Activated CD8-positive, alpha-beta T cell treated with anti-CD3 and anti-CD28 coated beads, Interleukin-2, amount 10 ng/mL, durations not matched to agents 7 days and 5 days (primary cell): ENCODE measurements at places on chromosomes 12 and 14. TPM values are rescaled to one million over a fixed set of nuclear protein-coding genes. Genes with fewer than 3 reads are reported as not detected.

DNA sequence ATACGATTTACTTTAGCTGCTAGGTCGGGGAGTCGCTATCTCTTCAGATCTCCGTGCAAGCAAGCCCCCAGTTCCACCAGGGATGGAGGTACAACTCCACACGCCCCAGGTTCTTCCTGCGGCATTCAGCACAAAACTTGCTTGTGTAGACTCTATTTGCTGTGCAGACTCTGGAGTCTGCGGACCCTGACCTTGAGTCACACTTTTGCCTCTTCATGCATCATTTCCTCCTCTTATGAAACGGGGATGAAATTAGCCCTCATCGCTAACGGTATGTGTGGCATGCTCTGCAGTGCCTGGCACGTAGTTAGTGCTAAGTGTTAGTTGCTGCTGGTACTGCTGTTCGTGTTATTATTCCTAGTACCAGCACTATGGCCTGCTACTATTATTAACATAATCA is 84.4 kb downstream of the TMEM132D start:
- H3K4me3 ChIP-seq, result no peak overlapping the region
- H3K36me3 ChIP-seq, result no peaks in the 10 kb centered on the region
- H3K27ac ChIP-seq, result no peak overlapping the region
- DNase-seq, result no peak
- H3K27me3 ChIP-seq, result no peaks in the 10 kb centered on the region

The RERG gene
- total RNA-seq, result not detected

The RNASE7 gene
- total RNA-seq, result not detected

DNA sequence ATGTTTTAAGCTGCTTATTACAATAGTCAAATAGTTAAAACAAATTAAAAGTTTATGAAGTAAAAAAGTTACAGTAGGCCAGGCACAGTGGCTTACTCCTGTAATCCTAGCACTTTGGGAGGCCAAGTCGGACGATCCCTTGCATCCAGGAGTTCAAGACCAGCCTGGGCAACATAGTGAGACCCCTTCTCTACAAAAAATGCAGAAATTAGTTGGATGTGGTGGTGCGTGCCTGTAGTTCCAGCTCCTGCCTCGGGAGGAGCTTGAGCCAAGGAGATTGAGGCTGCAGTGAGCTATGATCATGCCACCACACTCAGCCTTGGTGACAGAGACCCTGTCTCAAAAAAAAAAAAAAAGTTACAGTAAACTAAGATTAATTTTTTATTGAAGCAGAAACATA is 142.6 kb downstream of the MIPOL1 start:
- H3K4me3 ChIP-seq, result no peak overlapping the region
- H3K36me3 ChIP-seq, result no peaks in the 10 kb centered on the region
- H3K27me3 ChIP-seq, result no peaks in the 10 kb centered on the region
- H3K4me1 ChIP-seq, result no peaks in the 10 kb centered on the region

DNA sequence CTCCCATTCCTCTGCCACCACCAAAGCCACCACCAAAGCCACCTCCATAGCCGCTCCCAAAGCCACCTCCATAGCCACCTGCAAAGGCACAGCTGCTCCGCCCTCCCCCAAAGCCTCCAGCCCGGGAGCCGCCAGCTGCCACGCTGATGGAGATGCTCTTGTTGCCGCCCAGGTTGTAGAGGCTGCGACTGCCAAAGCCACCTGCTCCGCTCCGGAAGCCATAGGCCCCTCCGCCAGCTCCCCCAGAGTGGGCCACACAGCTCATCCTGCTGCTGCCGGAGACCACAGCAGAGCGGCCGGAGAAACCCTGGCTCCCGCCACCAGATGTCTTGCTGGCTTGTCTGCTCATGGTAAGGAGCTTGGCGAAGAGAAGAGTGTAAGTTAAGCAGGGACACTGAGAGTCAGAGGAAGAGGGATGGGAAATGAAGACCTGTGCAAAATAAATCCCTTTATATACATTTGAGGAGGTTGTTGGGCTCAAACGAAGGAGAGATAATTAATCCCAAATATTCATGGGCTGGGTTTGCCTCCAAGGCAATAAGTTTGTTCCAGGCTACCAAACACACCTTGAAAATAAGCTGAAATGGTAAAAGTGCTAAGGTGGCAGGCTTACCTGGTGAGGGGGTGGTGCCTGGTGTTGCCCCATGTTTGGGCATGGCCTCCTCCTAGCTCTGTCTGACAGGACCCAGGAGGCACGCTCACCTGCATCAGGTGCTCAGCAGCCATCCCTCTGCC is at the start of gene KRT3:
Gene KRT3 (minus strand): TSS at position 424 of the 735 bp plus-strand sequence. CDS start 75 bp downstream, at position 349.
- no peak within 1 kb of the TSS for H3K4me3 ChIP-seq
- no peaks in the 10 kb centered on the region for H3K36me3 ChIP-seq
- no peak for DNase-seq
- peaks cover 11% of the 10 kb centered on the region for H3K4me1 ChIP-seq
- no peak within 1 kb of the TSS for H3K27ac ChIP-seq

DNA sequence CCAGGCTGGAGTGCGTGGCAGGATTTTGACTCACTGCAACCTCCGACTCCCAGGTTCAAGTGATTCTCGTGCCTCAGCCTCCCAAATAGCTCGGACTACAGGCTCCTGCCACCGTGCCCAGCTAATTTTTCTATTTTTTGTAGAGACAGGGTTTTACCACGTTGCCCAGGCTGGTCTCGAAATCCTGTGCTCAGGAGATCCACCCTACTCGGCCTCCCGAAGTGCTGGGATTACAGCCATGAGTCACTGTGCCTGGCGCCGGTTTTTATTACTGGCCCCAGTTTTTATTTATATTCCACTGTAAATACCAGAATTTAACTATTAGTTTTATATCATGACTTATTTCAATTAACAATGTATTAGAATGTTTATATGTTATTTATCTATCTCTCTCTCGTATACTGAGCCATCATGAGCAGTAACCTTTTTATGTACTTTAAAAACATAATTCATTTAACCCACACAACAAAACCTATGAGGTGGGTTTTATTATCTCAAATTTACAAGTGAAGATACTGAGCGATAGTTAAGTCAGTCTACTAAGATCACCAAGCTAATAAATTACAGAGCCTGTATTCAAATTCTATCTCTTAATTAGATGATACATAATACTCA is 47.8 kb downstream of the HECTD1 start:
- H3K27ac ChIP-seq, result no peak overlapping the region
- H3K4me1 ChIP-seq, result no peaks in the 10 kb centered on the region
- peaks cover 29% of the 10 kb centered on the region for H3K36me3 ChIP-seq

The TAS2R46 gene
- 1.4 TPM for total RNA-seq

DNA sequence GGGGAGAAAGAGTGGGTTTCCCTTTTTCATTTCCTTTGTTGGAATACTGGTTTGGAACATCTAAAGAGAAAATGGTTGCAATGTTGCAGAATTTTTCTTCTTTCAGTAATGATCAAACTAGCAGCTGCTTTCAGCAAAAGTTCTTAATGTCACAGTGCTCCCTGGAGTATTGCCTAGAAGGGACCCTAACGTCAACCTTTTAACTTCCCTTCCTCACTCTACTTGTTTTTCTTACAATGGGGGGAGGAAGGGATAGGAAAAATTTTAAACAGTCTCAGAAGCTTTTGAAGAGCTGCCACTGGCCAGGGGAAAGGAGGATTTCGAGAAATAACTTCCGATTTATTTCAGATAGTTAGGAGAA is 521.8 kb downstream of the MED13L start:
- DNase-seq, result no peak
- no peaks in the 10 kb centered on the region for H3K36me3 ChIP-seq
- no peak overlapping the region for H3K27ac ChIP-seq
- peaks cover 12% of the 10 kb centered on the region for H3K27me3 ChIP-seq
- H3K4me3 ChIP-seq, result no peak overlapping the region

The KCNMB4 gene
- total RNA-seq, result 0.34 TPM

DNA sequence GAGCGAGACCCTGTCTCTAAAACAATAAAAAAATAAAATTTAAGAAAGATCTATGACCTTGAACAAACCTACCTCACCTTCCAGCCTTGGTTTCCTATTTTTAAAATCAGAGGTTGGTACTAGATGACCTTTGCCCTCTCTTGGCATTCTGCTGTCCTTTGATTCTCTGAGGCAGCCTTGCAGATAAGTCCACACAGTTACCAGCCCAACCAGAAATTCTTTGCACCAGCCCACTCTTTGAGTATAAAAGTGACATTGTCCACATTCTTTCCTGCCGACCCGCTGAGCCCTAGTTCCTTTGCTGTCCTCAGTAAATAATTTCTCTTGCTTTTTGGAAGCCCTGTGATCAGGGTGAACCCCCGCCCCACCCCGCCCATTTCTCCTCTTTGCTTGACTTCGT is 150.4 kb downstream of the PHETA1 start:
- no peak overlapping the region for H3K27ac ChIP-seq
- H3K4me1 ChIP-seq, result no peaks in the 10 kb centered on the region
- no peaks in the 10 kb centered on the region for H3K36me3 ChIP-seq
- no peak for DNase-seq
- no peak overlapping the region for H3K4me3 ChIP-seq

GRCh38 chr12:868722-869121 is 80.8 kb downstream of the RAD52 start:
- H3K27me3 ChIP-seq, result no peaks in the 10 kb centered on the region
- H3K27ac ChIP-seq, result no peak overlapping the region
- peaks cover 21% of the 10 kb centered on the region for H3K4me1 ChIP-seq
- no peak overlapping the region for H3K4me3 ChIP-seq

DNA sequence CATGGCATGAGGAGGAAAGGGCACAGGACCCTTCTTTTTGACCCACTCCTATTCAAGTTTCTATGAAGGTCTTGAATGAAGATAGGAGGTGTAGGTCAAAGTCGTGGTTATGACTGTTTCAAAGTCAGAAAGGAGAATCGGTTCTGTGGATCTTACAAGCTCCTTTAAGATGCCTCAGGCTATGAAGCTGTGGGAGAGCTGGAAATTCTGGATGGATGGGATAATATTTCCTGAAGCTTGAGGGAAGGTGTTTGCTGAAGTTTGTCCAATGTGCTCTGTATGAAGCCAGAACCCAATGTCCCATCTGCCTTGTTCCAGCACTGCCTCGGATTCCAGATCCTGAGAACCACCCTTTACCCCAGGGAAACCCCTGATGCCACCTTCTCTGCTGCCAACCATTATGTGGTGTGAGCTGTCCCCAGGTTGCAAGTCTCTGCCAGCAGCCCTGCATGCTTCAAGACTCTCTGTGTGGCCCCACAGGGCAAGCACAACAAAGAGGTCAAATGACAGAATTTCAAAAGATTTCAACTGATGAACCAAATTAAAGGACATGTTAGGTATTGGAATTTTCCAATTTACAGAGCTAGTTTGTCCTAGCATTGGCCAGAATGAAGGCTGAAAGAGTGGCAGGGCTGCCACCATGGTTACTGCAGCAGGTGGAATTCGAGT is 472.0 kb downstream of the RGS6 start:
- peaks cover 41% of the 10 kb centered on the region for H3K27me3 ChIP-seq
- no peaks in the 10 kb centered on the region for H3K36me3 ChIP-seq
- no peak for DNase-seq
